ENCODE measurements at places on chromosomes 2 and 18.

DNA sequence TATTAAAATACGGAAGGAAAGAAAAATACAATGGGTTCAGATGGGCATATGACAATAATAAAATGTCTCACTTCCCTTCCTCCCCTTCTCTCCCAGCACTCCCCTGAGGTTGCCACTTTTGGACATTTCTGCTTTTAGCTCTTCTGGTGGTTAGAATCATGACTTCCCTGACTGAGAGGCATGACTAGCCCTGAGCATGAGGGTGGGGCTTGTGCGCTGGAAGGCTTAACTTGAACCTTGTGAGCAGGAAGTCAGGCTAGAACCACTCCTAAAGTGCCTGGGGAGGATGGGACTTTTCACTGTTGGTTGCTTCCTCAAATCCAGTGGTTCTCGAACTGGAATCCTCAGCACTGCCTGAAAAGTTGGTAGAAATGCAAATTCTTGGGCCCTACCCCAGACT is 19.7 kb upstream of the ARHGAP25 start:
- DNase-seq = peak; percentile 14

DNA sequence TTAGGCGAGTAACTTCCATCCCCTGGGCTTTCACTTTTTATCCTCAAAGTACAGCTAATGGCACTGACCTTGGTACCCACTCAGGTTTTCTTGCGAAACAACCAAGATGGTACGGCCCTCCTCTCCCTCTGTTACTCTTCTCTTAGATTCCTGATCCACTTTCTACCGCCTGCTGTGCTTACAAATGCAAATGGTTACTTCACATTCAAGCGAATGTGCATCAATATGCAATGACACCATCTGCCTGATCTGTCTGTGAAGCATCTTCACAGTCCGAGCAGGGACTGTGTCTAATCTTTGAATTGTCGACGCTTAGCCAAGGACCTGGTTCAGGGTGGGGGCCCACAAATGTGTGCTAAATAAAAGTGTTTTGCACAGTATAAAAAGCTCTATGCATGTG is 112.2 kb downstream of the TRIB2 start:
- no peak for DNase-seq

DNA sequence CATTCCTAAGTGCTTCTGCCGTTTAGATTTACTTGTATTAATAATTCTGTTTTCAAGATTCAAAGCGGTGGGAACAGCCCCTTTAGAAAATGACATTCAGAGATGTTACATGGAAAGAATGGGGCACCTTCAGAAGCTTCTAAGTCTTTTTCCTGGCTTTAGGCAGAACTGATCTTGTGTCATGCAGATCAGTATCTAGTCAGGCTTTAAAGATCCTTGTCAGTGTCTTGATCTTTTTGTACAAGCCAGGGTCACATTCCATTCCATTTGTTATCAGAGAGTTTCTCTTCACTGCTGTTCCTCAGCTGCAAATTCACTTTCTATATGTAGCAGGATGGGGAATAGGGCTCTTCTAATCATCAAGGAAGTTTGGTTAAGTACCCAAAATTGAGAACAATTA is 275.3 kb downstream of the DCC start:
- no peak for DNase-seq

- no peak for DNase-seq
Observed at GRCh38 chr2:191747170-191747530, 69.2 kb downstream of the NABP1 start.

DNA sequence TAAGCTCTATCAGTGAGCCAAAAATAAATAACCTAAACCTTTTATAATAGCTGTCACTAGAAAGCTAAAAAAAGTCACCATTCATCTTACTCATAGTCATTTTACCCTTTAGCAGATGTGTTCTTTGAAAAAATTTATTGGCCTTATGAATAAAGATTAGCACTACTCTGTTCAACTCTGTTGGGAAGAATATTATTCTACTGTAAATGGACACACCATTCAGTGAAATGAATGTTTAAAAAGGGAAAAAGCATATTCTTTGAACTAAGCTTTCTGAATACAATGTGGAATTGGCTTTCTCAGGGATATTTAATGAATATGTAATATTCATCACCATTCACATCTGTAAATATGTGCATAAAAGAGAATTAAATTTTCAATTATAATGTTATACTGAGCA is 422.0 kb downstream of the CBLN2 start:
- no peak for DNase-seq

DNA sequence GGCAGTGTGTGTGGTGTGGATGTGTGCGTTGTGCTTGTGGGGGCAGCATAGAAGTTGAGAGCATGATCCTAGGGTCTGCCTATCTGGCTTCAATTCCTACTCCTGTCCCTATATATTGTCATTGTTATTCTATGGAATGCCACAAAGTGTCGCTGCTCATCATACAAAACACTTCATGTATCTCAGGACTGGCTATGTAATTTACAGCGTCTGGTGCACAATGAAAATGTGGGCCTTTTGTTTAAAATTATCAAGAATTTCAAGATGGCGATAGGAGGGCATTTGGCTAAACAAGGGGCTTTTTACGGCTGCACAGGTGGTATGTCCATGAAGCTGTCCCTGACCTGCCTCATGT is 3.4 kb downstream of the SERPINB2 start:
- no peak for DNase-seq

DNA sequence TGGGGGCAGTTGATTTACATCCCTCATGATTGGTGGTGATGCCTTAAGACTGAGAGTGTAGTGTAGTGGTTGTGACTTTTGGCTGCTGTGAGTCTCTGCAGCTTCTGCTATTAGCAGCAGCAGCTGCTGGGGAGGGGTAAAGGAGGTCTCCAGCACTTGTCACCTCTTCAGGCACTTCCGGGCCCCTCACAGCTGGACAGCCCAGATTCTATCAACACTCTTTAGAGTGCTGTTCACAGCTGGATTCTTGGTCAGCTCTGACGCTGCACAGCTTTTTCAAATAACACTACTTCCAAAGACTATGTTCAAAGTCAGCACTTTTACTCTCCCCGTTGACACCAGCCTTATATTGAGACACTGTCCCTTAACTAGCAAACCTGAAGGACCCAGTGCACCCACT is 396.0 kb downstream of the MEIS1 start:
- peak; percentile 38 for DNase-seq

GRCh38 chr2:69618362-69618761 is 25.2 kb downstream of the AAK1 start:
- no peak for DNase-seq

GRCh38 chr2:222887124-222887523 is 26.3 kb downstream of the ACSL3 start:
- DNase-seq = no peak

- DNase-seq = no peak
Observed at GRCh38 chr2:109166811-109167210, 37.8 kb downstream of the SH3RF3 start.

DNA sequence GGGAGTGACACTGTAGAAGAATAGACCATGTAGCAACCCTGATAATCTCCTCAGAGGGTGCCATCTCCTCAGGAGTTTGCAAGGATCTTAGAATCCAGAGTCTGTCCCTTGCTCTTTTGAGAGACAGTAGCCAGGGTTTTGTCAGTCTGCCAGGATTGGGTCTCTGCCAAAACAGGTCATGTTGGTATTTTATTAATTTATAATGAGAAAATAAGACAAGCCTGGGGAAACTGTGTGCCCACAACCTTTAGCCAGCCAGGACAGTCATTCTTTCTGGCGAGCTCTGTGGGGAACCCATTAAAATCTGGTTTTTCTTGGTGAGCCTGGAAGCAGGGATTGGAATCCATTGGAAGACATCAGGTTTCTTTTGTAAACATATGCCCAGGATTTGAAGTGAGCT is 78.6 kb downstream of the PTPRM start:
- no peak for DNase-seq

- DNase-seq = no peak
Observed at GRCh38 chr18:8706791-8707555, 1.6 kb downstream of the MTCL1 start.

DNA sequence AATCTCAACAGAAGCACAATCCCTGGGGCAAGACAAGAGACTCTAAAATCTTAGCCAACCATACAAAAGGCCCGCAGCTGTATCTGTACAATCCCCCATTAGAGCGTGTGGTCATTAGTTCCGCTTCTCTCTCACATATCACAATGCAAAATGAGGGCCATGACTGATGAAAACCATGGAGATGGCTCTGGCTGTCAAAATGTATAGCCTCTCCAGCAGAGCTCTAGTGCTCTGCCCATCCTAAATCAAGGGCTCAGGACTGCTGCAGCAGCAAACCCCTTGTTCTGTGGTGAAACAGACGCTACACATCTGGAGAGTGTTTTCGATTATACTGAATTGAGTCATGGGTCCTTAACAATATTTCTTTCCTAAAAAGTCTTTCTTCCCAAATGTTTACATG is 221.0 kb downstream of the PID1 start:
- no peak for DNase-seq

GRCh38 chr2:31404302-31404701 is 10.2 kb downstream of the XDH start:
- no peak for DNase-seq

- no peak for DNase-seq
Observed at GRCh38 chr2:64213532-64214275, 69.5 kb upstream of the PELI1 start.

DNA sequence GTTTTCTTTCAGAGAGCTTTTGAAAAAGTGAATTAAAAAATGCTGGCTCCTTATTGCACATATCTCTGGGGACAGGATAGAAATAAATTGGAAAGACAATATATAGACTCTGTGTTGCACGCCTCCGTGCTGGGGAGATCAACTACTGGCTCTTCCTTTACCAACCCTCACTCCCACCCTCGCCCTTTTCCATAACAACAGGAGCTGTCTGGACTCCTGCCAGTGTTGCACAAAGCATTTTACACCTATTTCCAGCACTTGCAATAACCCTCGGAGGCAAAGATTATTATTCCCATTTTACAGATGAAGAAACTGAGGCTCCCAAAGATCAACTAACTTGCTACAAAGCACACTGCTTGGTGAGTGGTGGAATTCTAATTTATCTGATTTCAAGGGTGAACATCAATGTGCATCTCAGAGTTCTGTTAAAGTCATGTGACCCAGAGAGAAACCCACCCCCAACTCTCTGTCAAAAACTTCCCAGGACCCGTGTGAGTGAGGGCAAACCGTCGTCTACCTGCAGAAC is 4.2 kb downstream of the CREG2 start:
- no peak for DNase-seq

GRCh38 chr2:45105050-45105582 is 95.9 kb upstream of the SIX2 start:
- peak; percentile 34 for DNase-seq

- no peak for DNase-seq
Observed at GRCh38 chr2:147855316-147855715, 10.5 kb downstream of the ACVR2A start.

GRCh38 chr2:65710779-65711295 is 278.4 kb upstream of the SPRED2 start:
- no peak for DNase-seq
